ENCODE measurements at places on chromosomes 5 and 9. TPM values are rescaled to one million over a fixed set of nuclear protein-coding genes. Genes with fewer than 3 reads are reported as not detected.
A peak's percentile ranks its signal among the peaks of the same experiment; 100 is the strongest.

DNA sequence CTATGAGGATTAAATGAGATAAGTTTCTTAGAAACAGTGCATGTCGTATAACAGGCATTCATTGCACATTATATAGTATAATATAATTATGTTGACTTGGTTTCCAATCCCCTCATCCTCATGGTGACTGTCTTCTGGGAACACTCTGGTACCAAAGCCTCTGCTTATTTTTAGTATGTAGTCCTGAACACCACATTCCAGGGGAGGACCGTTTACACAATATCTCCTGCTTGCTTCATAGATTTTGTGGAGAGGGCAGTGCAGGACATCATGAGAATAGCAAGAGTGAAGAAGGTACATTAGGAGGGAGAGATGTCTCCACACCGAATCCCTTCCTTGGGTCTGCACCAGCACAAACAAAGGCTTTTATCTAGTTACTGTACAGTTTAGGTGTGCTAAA, 20.5 kb upstream of the BHMT start:
- H3K36me3 ChIP-seq: no peaks in the 10 kb centered on the region
- H3K4me3 ChIP-seq: no peak overlapping the region
- no peak overlapping the region for H3K27ac ChIP-seq
- H3K27me3 ChIP-seq: peaks cover 11% of the 10 kb centered on the region
- DNase-seq: no peak

DNA sequence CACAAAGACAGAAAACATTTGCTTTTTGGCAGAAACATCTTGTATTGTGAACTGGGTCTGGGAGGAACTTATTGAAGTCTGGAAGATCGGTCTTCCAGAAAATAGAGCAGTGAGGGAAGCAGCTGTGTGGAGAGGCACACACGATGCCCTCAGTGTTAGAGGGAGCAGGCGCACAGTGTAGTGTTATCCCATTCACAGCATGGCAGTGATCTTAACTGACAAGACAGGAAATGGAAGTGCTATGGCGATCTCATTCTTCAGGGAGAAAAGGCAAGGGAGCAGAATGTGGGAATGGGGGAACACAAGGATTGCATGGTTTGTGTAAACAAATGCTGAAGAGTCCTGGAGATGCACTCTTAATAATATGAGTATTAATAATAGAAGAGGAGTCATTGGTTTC, 161.0 kb downstream of the PBX3 start:
- H3K36me3 ChIP-seq: no peaks in the 10 kb centered on the region
- H3K27ac ChIP-seq: no peak overlapping the region
- DNase-seq: no peak
- H3K27me3 ChIP-seq: no peaks in the 10 kb centered on the region
- no peak overlapping the region for H3K4me3 ChIP-seq

DNA sequence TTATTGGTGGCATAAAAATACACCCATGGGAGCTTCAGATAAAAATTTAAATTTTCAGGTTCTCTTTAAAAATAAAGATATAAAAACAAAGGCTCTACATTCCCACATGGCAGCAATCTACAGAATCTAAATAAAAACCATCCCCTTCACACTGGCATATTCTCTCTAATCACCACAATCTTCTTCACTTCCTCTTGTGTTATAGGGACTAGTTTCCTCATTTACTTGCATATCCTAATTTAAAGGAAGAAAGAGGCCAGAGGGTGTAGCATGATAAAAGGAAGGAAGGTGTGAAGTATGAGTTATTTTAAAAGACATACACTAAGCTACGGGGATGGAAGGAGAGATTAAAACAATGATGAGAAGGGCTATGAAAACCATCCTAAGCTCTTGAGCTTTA, 390.5 kb downstream of the ZNF608 start:
- H3K4me3 ChIP-seq: no peak overlapping the region
- no peaks in the 10 kb centered on the region for H3K36me3 ChIP-seq
- no peak for DNase-seq
- no peaks in the 10 kb centered on the region for H3K4me1 ChIP-seq
- H3K27ac ChIP-seq: no peak overlapping the region

- no peak overlapping the region for H3K27ac ChIP-seq
- no peak overlapping the region for H3K4me3 ChIP-seq
- H3K27me3 ChIP-seq: no peaks in the 10 kb centered on the region
- H3K4me1 ChIP-seq: no peaks in the 10 kb centered on the region
- no peak for DNase-seq
These were observed 102.4 kb downstream of the SMIM23 start for GRCh38 chr5:171888051-171888481.

DNA sequence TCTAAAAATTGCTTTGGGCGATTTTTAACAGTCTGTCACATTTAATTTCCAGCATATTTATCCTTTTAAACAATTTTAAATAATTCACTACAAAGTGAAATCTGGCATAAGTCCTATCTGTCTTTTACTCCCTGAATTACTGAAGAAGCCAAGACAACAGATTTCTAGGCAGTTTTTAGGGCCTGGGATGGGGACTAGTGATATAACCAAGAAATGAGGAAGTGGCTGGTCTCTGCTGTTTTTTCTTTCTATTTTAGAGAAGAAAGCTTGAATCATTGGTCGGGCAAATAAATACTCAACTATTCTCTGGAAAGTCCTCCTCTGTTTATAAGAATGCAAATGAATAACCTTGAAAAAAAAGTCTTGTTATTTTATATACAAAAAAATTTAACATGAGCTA, 79.7 kb upstream of the SSBP2 start:
- no peak for DNase-seq
- H3K4me3 ChIP-seq: no peak overlapping the region
- H3K27me3 ChIP-seq: no peaks in the 10 kb centered on the region
- no peak overlapping the region for H3K27ac ChIP-seq

DNA sequence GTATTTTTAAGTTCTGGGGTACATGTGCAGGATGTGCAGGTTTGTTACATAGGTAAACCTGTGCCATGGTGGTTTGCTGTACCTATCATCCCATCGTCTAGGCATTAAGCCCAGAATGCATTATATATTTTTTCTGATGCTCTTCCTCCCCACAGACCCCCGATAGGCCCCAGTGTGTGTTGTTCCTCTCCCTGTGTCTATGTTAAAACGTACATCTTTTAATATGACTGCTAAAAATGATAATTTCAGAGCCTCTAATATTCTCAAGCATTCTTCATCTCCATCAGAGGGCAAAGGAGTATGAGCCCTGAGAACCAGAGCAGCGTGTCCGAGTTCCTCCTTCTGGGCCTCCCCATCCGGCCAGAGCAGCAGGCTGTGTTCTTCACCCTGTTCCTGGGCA, at the start of gene OR1J2:
Gene OR1J2, plus strand, starts transcription at position 301 of the 400 bp plus-strand sequence. Its CDS starts 0 bp downstream, at position 301.
- no peaks in the 10 kb centered on the region for H3K36me3 ChIP-seq
- H3K4me1 ChIP-seq: no peaks in the 10 kb centered on the region
- DNase-seq: no peak
- H3K27ac ChIP-seq: no peak within 1 kb of the TSS
- H3K27me3 ChIP-seq: peaks cover 16% of the 10 kb centered on the region

DNA sequence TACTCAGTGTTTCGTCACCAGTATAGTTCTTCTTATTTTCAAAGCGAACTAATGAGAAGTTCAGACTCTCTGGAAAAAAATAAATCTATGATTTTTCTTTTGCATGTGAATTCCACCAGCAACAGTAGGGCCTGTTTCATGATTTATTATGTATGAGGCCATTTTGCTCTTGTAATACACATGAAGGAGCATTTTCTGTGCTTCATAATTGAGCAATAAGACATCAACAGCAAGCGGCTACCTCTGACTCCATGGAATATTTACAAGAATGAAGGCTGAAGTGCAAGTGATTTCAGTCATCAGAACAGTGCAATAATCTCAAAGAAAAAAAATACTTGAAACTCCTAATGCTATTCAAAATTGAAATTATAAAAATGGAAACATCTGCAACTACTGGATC, 282.9 kb upstream of the EDIL3 start:
- H3K27me3 ChIP-seq: no peaks in the 10 kb centered on the region
- DNase-seq: no peak
- no peak overlapping the region for H3K27ac ChIP-seq
- H3K4me1 ChIP-seq: no peaks in the 10 kb centered on the region
- no peaks in the 10 kb centered on the region for H3K36me3 ChIP-seq
- H3K4me3 ChIP-seq: no peak overlapping the region

- H3K36me3 ChIP-seq: no peaks in the 10 kb centered on the region
- DNase-seq: no peak
- no peaks in the 10 kb centered on the region for H3K4me1 ChIP-seq
- no peaks in the 10 kb centered on the region for H3K27me3 ChIP-seq
- H3K27ac ChIP-seq: no peak overlapping the region
- H3K4me3 ChIP-seq: no peak overlapping the region
These were observed 252.5 kb downstream of the DEPDC1B start for GRCh38 chr5:60447488-60447920.

GRCh38 chr5:171363846-171364245, 23.8 kb upstream of the NPM1 start:
- H3K4me1 ChIP-seq: no peaks in the 10 kb centered on the region
- no peak overlapping the region for H3K4me3 ChIP-seq
- no peaks in the 10 kb centered on the region for H3K36me3 ChIP-seq
- DNase-seq: no peak
- peaks cover 4% of the 10 kb centered on the region for H3K27me3 ChIP-seq

- DNase-seq: no peak
- H3K36me3 ChIP-seq: no peaks in the 10 kb centered on the region
- no peaks in the 10 kb centered on the region for H3K4me1 ChIP-seq
- no peaks in the 10 kb centered on the region for H3K27me3 ChIP-seq
These were observed 145.9 kb downstream of the PRELID2 start for GRCh38 chr5:145689235-145689634.

DNA sequence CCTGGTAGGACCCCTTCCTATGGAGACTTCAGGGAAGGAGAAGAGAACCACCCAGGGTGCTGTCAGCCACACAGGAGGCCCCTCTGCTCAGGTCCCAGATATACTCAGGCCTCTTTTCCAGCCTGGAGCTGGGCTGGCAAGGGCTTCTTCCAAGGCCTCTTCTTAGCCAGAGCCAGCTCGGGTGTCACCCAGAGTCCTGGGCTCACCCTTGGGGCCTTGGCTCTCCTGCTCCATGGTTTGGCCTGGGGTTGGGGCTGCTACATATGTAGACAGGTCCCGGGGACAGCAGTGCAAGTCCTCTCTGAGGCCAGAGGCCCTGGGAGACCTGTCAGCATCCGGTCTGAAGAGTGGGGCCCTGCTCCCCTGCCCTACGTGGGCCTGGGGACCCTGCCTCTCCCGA, 22.8 kb downstream of the PAEP start:
- H3K4me1 ChIP-seq: no peaks in the 10 kb centered on the region
- H3K36me3 ChIP-seq: no peaks in the 10 kb centered on the region
- H3K27me3 ChIP-seq: no peaks in the 10 kb centered on the region
- no peak overlapping the region for H3K27ac ChIP-seq
- DNase-seq: no peak
- H3K4me3 ChIP-seq: no peak overlapping the region

DNA sequence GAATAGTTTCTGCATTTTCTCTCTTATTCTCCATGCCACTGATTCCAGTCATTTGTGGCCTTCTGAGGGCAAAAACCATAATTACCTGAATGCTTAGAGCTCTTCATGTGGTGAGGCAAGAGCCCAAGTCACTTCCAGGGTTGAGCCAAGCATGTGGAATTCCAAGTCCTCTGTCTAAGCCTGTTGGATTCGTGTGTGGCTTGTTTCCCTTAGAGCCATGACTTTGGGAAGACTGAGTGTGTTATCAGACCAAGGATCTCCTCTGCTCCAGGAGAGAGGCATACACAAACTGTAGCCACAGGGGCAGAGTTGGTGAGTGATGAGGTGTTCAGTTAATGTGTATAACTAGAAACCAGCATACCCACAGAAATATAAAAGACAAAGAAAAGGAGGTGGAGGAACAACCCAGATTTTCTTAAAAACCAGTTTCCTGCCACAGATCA, 27.1 kb downstream of the SLC22A5 start:
- no peak overlapping the region for H3K27ac ChIP-seq
- H3K27me3 ChIP-seq: peaks cover 6% of the 10 kb centered on the region
- no peak for DNase-seq
- H3K4me1 ChIP-seq: no peaks in the 10 kb centered on the region
- peaks cover 4% of the 10 kb centered on the region for H3K36me3 ChIP-seq

DNA sequence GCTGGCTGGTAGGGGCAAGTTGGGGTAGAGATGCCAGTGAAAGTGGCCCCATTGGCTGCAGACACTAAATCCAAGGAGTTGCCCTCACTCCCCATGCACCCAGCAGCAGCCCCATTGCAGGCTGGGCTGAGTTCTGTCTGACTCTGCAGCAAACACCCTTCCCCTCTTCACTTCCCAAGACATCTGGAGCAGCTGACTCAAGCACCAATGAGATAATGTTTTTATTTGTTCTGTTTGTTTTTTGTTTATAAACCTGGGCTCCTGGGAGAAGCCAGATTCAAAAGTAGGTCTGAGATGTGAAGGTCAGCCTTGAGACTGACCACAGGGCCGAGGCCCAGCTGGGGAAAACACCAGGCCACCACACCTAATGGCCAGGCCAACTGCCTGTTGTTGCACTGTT, 545.9 kb upstream of the KLF4 start:
- H3K27me3 ChIP-seq: no peaks in the 10 kb centered on the region
- H3K36me3 ChIP-seq: no peaks in the 10 kb centered on the region
- H3K4me3 ChIP-seq: no peak overlapping the region
- peak; percentile 36 for DNase-seq
- peaks cover 16% of the 10 kb centered on the region for H3K4me1 ChIP-seq

DNA sequence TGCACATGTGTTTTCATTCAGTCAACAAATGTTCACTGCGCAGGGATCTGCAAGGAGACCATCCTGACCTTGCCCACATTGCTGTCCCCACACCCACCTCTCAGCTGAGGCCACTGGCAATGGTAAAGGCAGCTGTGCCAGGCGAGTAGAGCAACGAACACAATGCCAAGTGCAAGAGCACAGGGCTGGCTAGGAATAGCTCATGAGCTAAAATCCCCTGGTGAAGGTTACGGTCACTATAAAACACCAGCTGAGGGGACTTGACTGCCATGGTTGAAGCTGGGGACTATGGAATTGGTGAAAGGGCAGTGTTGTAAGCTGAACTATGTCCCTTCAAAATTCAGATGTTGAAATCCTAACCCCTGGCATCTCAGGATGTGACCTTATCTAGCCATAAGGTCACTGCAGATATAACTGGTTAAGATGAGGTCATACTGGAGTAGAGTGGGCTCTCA, 96.1 kb downstream of the OTULIN start:
- no peak overlapping the region for H3K27ac ChIP-seq
- H3K4me3 ChIP-seq: no peak overlapping the region
- H3K36me3 ChIP-seq: peaks cover 1% of the 10 kb centered on the region
- no peak for DNase-seq

RPL35 gene
- total RNA-seq: 1,151 TPM

UBE2R2 gene
- total RNA-seq: 12.7 TPM

TPRN gene
- total RNA-seq: 1.7 TPM

ARHGEF39 gene
- total RNA-seq: 2.5 TPM

ZNF883 gene
- total RNA-seq: 0.83 TPM

PIP5KL1 gene
- total RNA-seq: 0.28 TPM

DBH gene
- not detected for total RNA-seq
